ENCODE measurements at places on chromosomes 5 and 9.

DNA sequence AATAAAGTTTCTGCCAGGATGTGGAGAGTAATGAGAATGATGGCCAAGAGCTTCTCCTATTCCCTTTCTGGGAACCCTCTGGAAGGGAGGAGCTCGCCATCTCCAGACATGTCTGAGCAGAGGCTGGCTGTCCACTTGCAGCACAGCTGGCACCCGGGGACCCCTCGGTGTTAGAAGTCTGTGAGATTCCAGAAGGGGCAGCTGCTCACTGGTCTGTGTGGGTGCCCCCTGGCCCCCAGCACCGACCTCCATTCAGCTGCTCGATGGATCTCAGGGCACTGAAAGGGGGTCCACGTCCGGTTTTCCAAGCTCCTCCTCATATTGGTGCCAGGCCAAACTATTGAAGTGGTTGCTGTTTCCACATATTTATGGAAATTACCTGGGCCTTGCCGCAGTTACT is 3.6 kb upstream of the FAM163B start:
- DNase-seq = no peak

DNA sequence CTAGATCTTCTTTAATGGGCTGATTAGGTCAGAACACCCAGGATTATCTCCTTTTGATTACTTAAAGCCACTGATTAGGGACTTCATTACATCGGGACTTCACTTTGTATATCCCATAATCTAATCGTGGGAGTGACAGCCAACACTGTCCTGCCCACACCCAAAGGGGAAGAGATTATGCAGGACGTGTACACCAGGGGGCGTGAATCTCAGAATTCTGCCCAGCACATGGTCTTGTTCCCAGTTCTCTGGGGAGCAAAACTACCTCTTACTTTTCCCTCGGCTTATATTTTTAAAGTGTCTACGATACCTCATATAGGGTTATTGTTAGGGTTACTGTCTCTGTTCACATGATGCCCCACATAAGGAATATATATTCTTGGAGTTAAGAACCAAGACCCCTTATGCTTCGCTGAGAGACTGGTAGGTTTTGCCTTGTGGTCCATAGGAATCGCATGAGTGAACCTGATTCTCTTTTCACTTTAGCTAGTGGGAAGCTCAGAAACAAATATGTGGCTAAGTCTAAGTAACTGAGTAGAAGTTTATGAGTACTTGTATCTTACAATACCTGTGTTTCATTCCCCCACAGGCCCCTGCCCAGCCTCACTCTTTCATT is 192.7 kb downstream of the GNA14 start:
- DNase-seq = peak; percentile 33

DNA sequence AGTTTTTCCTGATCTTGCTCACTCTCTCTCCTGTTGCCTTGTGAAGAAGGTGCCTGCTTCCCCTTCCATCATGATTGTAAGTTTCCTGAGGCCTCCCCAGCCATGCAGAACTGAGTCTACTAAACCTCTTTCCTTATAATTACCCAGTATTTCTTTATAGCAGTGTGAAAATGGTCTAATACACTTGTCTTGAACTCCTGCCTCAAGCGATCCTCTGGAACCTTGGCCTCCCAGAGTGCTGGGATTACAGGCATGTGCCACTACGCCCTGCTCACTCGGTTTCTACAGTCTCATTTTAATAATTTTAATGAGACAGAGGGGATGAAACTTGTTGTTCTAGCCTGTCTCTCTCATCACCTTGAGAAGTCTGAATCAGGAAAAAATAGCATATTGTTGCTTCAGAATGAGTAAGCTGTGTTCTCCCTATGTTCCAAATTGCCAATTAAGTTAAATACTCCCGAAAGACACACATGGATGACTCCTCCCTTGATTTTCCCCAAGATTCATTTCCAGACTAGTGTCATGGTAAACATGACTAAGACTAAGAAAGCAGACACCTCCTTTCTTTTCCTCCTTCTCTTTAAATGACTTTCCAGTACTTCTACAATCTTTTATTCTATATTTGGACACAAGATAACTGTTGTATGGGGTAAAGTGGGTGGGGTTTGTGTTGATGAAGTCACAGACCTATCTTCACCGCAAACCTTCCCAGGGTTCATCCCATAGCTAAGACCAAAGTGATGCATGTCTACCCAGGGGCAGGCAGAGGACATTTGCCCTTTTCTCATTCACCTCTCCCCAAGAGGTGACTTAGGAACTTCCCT is 7.8 kb upstream of the DNAJC18 start:
- DNase-seq = no peak

DNA sequence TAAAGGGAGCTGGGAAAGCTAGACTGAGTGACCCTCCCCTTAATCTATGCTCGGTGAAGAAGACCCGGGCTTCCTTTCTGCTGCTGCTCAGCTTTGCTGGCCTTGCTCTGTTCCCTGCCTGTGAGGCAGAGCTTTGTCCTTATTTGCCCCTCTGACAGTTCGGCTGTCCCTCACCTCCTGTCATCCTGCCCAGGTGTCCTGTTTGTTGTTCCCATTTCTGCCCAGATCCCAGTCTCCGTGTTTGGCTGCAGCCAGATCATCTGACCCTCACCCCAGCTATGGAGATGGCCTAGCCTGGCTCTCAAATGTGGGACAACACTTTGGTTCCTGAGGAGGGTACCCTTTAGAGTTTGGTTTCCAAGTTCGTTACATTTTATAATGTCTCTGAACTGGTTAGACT is 20.2 kb downstream of the OTULIN start:
- DNase-seq = no peak

DNA sequence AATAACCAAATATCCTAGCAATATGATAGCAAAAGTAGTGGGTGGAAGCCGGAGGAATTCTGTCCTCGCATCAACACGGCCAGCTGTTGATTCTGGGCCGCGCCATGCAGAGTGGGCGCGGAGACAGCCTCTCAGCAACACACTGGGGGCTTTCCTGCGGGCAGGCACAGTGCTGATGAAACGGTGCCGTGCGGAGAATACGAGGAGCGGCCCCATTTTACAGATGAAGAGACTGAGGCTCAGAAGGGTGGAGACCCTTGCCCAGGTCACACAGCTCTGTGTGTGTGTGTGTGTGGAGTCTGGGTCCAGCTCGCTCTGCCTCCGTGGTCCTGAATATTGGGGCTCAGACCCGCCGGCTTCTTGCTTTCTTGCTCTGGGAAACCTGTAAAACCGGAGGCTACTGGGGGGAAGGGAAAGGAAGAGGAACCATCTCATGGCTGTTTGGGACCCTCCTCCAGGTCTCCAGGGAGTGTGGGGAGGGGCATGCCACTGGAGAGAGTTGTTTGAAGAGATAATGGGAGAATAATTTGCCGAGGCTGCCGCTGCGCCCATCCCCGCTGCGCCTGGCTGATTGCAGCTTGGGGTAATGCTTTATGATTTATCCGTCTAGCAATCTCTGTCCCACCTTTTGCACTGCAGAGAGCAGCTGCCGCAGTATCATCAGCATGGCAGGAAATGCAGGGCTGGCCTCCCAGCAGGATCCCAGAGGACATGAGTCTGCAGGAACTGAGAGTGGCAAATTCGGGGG is 36.6 kb downstream of the NCS1 start:
- no peak for DNase-seq

- no peak for DNase-seq
Observed at GRCh38 chr9:30280229-30280900, 2104.1 kb upstream of the ACO1 start.

DNA sequence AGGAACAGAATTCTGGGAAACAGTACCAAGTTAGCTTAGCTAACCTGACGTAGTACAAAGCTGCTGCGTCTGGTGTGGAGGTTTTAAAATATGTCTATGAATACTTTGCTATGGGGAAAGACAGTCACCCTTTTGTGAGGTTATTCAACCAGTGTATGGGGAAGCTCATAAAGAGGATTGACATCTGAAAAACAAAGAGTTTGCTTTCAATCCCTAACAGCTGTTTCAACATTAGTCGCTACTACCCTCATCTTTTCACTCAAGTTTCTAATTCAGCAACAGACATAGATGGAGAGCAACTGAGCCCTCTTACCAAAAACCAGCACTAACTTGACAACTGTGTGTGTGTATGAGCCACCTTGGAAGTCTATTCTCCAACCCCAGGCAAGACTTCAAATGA is 7.8 kb upstream of the MSANTD3 start:
- no peak for DNase-seq

Data from CD4-positive, alpha-beta T cell treated with Interleukin-21 for 1 hour (primary cell).